SIG-M5 (cell line): ENCODE measurements at places on chromosomes 13 and 19.

DNA sequence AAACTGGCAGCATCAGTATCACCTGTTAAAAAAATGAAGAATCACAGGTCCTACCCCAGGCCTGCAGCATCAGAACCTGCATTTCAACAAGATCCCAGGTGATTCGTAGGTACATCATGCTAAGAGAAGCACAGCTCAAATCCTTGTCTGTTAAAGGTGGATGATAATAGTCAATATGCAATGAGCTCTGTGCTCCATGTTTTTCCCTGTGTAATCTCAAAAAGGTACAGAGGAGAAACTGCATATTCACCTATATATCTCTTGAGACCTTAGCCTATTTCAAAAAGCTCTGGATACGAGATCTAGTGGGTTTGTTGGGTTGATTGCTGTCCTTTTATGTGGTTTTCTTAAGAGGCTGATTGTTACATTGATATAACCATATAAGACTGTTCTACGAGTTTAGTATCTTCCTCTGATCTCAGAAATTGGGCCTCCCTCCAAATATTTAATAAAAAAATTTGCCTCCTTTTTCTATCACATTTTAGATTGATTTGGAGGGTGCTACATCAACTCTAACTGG lies 148.9 kb downstream of the DCT start:
- no peak for DNase-seq

GRCh38 chr13:100493418-100493817 lies 95.2 kb downstream of the GGACT start:
- DNase-seq = peak; percentile 12

DNA sequence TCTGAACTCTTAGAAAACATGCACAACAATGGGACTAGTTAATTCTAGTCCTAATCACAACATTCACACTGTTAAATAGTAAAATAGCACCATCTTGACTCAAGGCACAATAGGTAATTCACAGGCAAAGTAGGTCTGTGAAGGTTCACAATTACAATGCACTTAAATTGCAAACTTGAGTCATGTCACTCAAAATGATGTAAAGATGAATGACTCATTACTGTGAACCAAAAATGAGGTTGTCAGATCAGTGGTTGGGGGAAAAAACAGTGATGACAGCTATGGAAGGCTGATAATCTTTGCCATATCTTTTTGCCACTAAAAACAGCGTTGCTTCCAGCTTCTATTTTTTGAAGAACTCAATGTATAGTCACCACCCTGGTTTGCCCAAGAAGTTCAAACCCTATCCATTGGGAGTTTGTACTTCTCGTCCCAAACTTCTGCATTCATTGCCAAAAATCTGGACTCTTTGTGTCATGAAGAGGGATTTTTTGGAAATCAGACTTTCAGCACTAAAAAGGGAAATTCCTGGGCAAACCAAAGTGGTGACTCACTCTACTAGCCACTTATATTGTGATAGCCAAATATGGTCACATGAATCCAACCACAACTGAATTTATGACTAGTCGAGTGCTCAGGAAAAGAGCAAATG lies 200.9 kb upstream of the TMTC4 start:
- DNase-seq = no peak

DNA sequence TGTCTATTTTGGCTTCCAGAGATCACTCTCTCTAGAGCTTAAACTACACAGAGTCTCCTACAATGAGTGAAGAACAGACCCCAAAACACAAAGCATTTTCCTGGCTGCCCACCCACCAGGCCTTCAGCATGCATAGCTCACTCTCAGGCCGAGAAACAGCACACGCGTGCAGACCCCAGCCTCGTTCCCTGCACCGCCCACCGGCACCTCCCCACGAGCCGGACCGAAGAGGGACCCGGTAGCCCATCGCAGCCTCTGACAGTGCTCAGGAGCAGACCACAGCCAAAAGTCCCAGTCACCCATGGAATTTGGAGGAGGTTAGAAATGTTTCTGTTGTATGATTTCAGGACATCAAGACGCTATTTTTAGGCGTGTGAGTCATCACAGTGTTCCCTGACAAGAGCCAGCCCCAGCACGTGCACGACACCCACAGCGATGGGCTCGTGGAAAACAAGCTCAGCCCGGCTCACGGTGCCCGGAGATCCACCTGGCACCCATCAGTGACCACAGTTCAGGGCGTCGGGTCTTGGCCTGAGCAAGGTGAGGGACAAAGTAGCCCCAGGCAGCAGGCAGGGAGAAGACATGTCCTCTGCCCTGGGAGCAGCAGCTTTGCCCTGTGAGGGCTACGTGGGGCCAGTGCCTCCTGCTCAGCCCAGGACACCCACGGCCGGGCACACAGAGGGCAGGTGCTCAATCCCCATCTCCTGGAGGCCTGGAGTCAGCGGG lies 50.1 kb upstream of the SPACA7 start:
- no peak for DNase-seq

- DNase-seq = no peak
Observed at GRCh38 chr13:37129866-37130265, 24.4 kb upstream of the CSNK1A1L start.

DNA sequence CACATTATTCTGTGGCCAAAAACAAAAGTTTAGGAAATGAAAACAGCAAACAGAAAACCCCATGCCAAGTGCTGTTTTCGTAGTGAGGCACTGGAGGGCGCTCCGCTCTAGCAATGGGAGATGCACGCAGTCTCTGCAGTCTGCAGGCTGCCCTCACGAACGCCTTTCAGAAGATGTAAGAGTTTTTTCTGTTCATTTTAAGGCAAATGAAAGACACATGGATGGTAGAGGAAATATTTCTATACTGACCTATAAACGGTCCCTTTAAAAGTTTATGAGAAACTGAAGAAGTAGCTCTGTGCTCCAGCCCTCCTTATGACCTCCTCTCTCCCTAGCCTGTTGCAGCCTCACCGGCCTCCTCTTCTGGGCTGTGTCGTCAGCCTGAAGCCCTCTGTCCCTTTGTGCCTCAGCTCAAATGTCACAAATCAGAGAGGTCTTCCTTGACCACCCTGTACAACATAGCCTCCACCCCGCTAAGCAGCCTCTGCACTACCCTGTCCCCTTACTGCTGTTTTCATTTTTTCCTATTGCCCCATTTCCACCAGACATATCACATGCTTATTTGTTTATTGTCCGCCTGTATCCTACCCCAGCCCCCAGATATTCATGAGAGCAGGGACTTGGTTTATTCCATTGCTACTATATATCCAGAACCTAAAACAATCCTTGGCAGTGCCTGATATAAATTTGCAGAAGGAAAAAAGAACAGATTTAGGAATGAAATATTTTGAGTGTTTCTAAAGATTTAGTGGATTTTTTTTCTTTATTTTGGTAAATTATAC lies 116.4 kb downstream of the TM9SF2 start:
- DNase-seq = no peak

DNA sequence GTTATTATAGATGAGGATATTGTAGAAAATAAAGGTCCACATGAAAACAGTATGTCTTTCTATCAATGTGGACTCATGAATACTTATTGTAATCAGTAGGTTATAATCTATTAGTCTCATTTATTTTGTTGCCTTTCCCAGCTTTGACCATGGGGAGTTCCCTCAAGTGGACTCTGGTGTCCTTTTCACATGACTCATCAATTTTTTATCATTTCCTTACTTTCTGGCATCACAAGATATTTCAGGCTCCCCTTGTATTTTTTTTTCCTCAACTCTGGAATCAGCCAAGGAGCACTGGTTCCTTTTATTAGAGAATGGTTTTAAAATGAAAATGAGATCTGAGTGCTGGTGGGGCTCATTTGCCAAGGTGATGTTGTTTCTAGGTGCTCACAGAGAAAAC lies 63.4 kb upstream of the DIAPH3 start:
- DNase-seq = no peak

- no peak for DNase-seq
Observed at GRCh38 chr19:33906578-33907335, 110.1 kb downstream of the KCTD15 start.

- no peak for DNase-seq
Observed at GRCh38 chr19:33175156-33175782, 18.9 kb upstream of the LRP3 start.

DNA sequence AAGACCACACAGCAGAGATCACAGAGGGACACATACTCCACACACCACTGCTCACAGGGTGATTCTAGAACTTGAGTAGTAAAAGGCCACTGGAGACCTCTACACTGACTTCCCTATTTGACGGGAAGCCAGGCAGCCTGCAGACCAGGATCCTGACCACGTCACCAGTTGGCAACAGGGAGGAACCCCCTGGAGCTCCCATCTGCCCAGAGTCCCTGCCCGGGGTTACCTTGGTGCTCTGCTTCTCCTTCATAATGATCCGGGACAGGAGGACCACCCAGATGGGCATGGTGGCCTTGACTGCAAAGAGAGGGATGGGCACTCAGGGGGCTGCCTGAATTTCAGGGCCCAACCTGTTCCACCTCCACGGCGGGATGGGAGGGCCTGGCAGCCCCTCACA lies 932 bp downstream of the SLC35E1 start:
- DNase-seq = no peak

- no peak for DNase-seq
Observed at GRCh38 chr19:35257113-35257461, 8.3 kb downstream of the LSR start.

GRCh38 chr19:50319156-50319555 lies 10.0 kb downstream of the KCNC3 start:
- DNase-seq = no peak

DNA sequence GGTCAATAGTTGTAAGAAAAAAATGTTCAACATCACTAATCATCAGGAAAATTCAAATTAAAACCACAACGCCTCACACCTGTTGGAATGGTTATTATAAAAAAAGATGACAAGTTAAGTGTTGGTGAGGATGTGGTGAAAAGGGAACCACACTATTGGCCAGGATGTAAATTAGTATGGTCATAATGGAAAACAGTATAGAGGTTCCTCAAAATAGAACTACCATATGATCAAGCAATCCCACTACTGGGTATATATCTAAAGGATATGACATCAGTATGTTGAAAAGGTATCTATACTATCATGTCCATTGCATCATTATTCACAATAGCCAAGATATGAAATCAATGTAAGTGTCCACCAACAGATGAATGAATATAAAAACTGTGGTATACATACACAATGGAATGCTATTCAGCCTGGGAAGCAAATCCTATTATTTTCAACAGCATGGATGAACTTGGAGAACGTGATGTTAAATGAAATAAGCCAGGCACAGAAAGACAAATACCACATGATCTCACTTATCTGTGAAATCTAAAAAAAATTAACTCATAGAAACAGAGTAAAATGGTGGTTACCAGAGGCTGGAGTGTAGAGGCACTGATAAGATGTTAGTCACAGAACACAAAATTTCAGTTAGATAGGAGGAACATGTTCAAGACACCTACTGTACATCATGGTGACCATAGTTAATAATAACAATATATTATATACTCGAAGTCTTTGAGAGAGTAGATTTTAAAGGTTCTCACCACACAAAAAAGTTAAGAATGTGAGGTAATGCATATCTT lies 56.6 kb downstream of the TBC1D4 start:
- DNase-seq = no peak

- DNase-seq = no peak
Observed at GRCh38 chr19:34713262-34713637, 20.8 kb upstream of the ZNF181 start.

GRCh38 chr13:113982296-113982661 lies 8.4 kb upstream of the C13orf46 start:
- DNase-seq = no peak

DNA sequence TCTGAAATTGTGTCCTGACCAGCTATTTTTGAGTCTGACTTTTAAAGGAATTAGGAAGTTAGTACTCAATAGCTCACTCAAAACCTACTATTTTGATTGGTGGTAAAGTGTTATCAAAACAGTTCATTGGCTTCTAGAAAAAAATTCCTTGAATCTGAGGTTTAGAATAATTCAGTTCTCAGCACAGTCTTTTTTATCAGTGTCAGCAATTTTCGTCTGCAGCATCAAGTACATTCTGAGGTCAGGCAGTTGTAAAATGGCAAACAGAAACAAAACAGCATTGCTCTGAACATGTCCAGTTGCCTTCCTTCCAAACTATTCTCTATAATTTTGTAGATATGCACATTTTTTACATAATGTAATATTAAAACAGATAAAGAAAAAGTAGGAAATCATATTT lies 1644.1 kb downstream of the SLITRK5 start:
- no peak for DNase-seq

DNA sequence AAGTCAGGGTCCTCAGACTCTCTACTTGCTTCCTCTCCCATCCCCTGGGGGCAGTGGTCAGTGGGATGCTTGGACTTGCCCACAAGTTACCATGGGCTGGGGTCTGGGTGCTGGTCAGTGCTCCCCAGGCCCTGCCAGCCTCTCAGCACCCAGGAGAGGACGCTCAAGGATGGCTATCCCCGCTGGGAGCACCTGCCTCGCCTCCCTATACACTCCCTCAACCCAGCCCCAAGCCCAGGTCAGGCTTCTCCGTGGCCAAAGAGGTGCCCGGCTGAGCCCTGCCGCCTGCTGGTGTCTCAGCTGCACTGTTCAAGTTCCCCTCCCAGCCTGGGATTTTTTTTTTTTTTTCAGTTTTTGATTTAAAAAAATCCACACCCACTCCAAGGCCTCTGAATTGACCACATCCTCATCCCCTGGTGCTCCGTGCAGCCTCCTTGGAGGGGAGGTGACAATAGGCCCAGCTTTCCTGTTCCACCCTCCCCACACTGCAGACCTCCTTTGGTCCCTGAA lies 10.8 kb downstream of the F2RL3 start:
- no peak for DNase-seq

- no peak for DNase-seq
Observed at GRCh38 chr13:43787997-43788396, 1.2 kb upstream of the ENOX1 start.

DNA sequence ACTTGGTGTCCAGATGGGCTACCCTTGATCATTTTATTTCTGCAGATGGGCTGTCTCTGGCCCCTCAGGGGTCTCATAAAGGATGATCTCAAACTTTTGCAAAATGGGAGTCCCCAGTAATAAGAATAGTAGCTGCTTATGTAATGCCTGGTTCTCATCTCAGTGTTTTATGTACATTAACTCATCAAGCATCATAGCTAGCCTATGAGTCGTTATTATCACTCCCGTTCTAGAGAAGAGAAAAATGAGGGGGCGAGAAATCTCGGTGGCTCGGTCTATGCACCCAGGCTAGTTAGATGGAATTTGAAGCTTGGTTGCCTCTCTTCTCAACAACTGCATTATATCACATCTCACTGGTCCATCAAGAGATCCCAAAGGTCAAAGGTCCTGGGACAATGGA lies 3.4 kb downstream of the CACNG6 start:
- DNase-seq = no peak
